ENCODE measurements at places on chromosomes 12 and 14.

GRCh38 chr14:104196461-104197140 lies 58.2 kb downstream of the KIF26A start:
- no peak for DNase-seq

GRCh38 chr12:69464428-69464827 lies 5.8 kb upstream of the FRS2 start:
- DNase-seq: no peak

DNA sequence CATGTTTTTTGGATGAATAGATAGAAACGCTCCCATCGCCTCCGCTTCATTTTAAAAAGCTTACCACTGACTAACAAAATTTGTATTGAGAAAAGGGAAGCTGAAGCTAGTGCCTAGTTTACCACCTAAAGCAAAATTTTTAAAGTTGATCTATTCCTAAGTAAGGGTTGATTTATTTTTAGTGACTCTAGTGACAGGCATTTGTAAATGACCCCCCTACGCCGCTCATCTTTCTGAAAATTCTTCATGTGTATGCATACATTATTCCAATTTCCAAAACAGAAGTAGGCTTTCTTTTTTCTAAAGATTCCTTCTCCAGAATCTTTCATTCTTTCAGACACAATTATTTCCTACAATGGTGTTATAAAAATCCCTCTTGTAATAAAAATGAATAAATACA lies 5.4 kb downstream of the HMGA2 start:
- no peak for DNase-seq

DNA sequence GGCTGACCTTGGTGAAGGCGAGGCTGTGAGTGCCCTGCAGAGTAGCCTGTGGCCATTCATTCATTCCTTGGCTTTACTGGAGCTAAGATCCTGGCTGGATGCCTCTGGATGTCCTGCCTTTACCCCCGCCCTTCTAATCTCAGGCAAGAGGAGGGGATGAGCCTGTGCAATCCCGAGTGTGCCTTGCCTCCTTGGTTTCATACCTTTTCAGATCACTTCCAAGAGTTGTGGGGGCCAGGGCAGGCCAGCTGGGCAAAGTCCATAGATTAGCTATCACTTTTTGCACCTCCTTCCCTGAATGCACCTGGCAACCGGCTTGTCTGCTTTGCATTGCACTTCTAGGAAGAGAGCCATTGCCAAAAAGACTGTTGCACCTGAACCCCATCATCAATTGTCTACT lies 1.5 kb downstream of the VRTN start:
- no peak for DNase-seq

DNA sequence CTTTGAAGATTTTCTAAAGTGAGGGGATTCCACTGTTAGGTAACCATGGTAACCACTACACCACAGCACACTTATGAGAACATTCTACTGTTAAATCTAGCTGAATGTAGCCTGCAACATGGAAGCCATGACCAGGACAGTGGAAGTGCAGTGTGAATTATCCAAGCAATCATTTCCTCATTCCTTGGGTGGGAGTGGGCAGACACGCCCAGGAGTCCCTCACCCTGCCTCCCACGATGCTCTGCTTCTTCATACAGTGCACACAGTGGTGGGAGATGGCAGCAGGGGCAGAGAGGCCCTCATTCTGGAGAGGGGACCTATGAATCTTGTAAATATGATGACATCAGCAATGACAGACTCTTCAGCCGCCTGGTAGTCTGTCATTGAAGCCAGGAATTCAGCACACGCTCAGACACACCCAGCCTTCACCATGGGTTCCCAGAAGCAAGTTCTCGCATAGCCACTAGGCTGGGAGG lies 70.1 kb upstream of the HOXC13 start:
- DNase-seq: no peak
